ENCODE measurements at places on chromosomes 4 and X. TPM values are rescaled to one million over a fixed set of nuclear protein-coding genes. Genes with fewer than 3 reads are reported as not detected.

The DCLK2 gene
- total RNA-seq, result 4.6 TPM

The SSX1 gene
- total RNA-seq, result not detected

DNA sequence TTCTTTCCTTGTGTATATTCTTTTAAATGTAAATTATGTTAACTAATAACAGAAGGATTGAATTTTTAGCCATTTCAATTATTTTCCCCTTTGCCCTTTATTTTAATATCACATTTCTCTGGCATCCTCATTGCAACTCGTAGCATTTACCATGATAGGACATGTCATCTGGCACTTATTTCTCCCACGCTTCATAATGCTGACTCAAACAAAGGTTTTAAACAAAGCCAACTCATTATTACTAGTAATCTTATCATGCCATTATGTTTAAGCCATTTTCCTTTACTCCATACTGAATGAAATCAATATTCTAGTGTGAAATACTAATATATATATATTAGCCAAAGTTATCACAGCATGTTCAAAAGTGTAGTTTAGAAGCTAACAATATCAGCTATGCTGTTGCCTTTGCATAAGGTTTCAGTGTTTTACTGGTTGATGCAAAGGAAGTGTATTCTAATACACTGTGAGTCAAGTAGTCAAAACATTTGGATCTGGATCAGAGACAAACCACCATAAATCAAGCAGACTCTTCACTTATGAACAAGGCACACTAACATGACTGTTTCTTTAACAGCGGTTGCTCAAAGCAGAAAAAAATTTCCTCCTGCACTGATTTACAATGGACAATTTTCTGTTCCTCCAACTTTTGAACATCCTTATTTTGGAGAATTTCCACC lies 281.6 kb downstream of the SLC7A11 start:
- no peak for DNase-seq

- no peak for DNase-seq
These were observed 20.3 kb upstream of the SOD3 start for GRCh38 chr4:24775032-24775605.

- no peak for DNase-seq
These were observed 534.6 kb upstream of the FAM241A start for GRCh38 chr4:111610681-111611080.

The MEPE gene
- not detected for total RNA-seq

GRCh38 chr4:165715211-165715610 lies 157.8 kb upstream of the TLL1 start:
- DNase-seq, result no peak

The ARMCX2 gene
- total RNA-seq, result 18.4 TPM

The ZMAT1 gene
- total RNA-seq, result 12.5 TPM

DNA sequence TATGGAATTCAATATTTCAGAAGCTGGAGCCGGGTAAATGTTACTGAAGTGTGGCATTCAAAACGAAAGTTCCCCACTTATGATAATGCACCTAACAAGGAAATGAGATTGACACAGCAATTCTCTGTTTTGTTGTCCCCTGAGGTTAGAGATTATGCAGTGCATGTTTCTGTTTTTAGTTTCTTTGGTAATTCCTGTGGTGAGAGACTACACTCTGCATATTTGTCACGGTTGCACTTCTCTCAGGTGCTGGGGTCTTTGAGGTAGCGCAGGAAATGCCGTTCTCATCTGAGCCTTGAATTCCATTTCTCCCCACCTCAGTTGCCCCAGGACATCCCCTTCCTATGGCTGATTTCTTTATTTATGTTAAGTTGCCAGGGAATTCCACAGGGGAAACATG lies 15.3 kb upstream of the BEND4 start:
- no peak for DNase-seq

The GUCY1A1 gene
- 7.6 TPM for total RNA-seq

GRCh38 chr4:25814301-25815136 lies 48.3 kb downstream of the SEL1L3 start:
- DNase-seq, result no peak

The MTMR1 gene
- total RNA-seq, result 9.1 TPM

The TMPRSS11B gene
- total RNA-seq, result not detected

DNA sequence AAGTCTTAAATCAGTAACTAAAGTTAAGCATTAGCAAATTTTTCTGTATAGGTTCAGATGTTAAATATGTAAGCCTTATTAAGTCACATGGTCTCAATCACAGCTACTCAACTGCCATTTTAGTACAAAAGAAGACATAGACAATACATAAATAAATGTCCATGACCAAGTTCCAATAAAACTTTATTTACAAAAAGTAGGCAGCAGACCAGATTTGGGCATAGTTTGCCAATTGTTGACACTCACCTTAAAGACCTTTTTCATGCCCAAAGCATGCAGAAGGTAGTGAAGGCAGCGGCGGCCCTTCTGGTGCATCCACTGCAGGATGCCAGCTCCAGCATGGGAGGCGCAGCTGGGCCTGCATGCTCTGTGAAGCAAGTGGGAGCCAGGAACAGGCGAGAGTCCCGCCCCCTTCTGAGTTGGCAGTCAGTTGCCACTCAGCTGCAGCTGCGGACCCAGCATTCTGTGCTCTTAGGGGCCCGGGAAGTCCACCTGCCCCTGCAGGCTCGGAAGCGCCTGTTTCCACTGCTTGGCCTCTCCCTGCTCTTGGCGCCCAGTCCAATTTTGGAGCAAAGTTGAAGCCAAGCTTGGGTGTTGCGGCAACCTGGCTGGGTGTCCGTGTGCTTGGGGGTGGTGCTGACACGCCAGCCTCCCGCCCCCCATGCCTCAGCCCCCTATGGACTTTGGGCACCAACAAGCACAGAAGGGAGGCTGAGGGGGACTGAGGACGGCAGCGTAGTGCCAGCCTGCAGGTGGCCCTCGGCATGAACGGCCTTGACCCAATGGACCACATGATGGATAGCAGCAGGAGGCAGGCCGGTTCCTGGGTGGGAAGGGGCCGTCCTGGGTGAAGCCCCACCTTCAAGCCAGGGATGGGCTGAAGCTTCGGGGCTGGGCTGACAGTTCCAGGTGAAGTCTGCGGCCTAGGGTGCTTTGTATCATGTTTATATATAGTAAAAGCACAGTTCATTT lies 42.4 kb upstream of the PABPC4L start:
- no peak for DNase-seq

The NAP1L2 gene
- total RNA-seq, result 0.66 TPM

- DNase-seq, result no peak
These were observed 46.0 kb upstream of the TLL1 start for GRCh38 chr4:165827018-165827417.

DNA sequence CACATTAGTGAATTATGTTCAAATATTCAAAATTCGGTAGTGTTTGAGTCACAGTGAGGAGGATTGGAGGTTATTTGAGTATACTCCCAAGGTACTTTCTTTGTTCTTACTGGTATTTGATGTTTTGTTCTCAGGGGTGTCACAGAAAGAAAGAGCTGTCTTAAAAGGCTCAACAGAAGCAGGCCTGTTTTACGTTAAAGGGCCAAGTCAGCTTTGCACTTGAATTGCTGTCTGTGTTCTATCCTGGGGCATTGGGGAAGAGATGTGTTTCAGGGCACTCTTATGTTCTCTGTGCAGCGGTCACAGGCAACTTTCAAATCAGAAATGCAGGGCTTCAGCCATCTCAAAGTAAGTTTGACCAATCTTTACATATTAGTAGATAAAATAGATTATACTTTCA lies 1113.1 kb upstream of the LCORL start:
- DNase-seq, result no peak

DNA sequence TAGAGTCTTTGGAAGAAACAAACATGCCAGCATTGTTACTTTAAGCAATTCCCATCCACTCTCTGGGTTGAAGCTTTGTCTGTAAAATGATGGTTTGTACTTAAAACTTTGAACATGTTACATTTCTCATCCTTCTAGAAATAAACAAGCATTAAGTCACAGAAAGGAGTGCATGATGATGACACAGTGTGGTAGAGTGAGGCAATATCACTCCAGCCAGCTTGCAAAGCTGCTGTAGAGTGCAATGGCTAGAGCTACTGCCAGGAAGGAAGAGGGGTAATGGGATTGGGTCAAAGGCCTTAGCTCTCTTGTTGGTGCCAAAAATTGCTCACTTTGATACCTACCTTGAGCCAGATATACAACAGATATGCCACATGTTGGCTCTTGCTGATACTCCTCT lies 12.3 kb upstream of the ENOX2 start:
- no peak for DNase-seq

- no peak for DNase-seq
These were observed 18.6 kb downstream of the ACSL4 start for GRCh38 chrX:109714340-109714958.

DNA sequence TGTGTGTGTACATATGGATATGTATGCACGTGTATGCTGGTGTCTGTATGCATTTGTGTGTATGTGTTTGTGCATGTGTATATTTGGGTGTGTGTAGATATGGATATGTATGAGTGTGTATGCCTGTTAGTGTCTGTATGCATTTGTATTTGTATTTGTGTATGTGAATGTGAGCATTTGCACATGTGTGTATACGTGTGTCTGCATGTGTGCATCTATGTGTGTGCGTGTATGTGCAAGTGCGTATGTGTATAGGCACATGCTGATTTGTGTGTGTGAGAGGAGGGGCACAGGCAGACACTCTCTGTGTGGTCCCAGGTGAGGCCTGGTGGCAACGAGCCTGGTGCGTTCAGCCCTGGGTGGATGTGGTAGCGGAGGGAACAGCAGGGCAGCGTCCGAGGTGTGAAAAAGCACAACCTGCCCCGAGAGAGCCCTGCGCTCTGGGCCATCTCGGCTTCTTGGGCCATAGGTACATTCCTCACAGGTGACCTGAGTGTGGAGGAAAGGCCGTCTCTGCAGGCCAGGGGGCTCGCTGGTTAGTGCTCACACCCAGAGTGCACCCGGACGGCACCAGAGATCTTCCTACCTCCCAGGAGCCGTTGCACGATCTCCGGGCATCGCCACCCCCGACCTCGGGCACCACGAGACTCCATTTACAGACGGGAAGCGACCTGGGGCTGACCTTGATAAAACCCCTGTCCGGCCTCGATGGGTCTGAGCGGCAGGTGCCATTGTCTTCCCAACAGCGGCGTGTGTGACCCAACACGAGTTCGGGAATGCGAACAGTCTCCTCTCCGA lies 45.0 kb downstream of the ASMT start:
- DNase-seq, result no peak

The PITX2 gene
- total RNA-seq, result not detected

All from body of pancreas (tissue), 4 donors.